ENCODE measurements at places on chromosomes 7 and 10. TPM values are rescaled to one million over a fixed set of nuclear protein-coding genes. Genes with fewer than 3 reads are reported as not detected.
A peak's percentile ranks its signal among the peaks of the same experiment; 100 is the strongest.

DNA sequence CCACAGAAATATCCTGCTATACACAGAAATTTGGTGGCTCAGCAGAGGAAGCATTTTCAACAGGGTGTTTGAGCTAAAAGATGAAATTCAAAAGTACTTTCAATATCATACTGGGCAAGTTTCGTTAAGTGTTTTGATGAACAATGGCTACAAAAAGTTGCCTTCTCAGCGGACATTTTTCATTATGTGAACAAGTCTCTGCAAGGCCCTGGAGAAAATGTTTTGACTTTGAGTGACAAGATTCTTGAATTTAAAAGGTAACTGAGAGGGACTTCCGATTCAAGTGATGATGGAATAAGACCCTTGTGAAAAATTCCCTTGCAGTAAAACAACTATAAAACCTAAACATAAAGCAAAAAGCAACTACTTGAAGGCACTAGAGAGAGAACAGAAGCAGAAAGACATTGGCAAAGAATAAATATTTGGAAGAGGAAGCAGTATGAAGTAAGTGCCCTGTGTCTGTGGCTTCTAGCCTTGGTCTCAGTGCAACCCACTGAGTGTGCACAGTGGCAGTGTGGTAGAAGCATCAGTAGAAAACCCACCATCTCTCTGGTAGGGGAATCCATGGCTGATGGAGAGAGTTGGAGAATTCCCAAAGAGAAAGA is 62.5 kb upstream of the NAMPT start:
- no peak for DNase-seq

- no peak for DNase-seq
Measured at GRCh38 chr7:149214020-149214720, 18.8 kb downstream of the ZNF282 start.

GRCh38 chr7:107147464-107148393 is 21.1 kb upstream of the HBP1 start:
- peak; percentile 44 for DNase-seq

DNA sequence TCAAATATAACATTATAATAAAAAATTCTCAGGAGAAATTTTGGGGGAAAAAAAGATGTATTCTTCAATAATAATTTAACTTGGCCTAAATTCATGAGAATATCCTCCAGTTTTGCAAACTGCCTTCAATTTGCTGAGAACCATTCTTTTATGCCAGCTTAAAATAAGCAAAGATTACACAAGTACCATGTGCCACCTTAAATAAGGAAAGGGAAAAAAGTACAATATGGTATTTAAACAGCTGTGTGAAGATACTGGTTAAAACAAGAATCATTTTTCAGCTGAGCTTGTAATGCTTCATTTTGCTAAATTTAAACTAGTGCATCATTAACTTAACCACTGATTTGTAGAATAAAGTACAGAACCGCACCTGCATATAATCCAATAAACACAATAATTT is 217.8 kb downstream of the LRRN3 start:
- DNase-seq = no peak

- DNase-seq = peak; percentile 21
Measured at GRCh38 chr10:16867556-16867955, 50.3 kb upstream of the RSU1 start.

DNA sequence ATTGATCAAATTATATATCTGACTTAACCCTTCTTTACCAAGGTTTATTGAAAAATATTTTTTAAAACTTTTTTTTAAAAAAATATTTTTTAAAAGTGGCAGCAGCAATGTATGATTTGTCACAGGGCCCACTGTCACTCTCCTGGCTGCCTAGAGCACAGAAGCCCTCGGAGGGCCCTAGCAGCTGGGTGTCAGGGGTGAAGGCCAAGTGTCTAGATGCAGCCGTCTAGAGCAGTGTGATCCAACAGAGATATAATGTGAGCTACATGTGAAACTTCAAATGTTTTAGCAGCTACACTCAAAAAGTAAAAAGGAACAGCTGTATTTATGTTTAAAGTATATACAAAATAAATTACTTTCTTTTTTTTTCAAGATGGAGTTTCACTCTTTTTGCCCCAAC is 112.7 kb downstream of the ARHGAP22 start:
- DNase-seq = no peak

- DNase-seq = no peak
Measured at GRCh38 chr10:49106451-49106850, 8.9 kb downstream of the VSTM4 start.

GRCh38 chr7:28135760-28136159 is 44.8 kb downstream of the JAZF1 start:
- DNase-seq = no peak

DNA sequence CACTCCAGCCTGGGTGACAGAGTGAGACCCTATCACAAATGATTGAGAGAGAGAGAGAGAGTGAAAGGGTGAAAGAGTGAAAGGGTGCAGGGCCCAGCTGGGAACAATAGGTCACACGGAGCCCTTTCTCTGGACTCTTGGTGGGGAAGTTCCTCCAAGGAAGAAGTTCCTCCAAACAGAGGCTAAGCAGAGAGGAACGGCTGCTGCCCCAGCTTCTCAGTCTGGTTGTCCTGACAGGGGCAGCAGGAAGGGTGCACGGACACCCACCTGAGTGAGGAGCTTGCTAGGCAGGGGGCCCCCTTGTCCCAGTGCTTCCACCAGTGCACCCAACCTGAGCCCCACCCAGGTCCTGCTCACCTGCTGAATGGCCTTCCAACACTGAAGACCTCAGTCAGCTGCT is 38.8 kb upstream of the MYL10 start:
- DNase-seq = no peak

DNA sequence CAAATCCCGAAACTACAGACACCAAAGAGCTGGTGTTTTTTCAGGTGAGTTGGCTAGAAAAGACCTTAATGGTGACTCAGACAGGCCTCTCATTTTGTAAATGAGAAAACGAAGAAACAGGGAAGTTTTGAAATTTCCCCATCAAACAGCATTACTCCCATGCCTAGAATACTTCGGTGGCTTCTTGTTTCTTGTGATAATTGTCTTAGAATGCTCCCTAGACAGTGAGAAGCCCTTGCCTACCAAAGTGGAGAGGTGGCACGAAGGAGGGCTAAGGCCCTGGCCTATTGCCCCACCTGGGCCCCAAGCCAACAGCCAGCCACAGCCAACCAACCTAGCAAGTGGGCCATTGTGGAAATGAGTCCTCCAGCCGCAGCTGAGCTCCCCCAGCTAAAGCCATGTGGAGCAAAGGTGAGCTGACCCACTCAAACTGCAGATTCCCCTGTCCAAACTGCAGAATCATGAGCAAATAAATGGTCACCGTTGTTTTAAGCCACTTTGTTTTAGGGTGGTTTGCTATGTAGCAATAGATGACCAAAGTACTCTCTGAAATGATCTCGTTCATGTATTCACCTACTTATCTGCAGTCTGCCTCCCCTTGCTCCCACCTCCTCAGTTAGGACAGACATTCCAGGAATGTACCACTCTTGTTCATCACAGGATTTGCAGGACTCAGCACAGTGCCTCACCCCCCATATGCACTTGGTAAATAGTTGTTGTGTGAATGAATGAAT is 97.7 kb upstream of the FGFR2 start:
- DNase-seq = no peak

The BMI1 gene
- total RNA-seq = 43.2 TPM
